NCI-H748 treated with DMSO at 0.1 percent for 48 hours (cell line): ENCODE measurements at places on chromosomes 2 and 18.

- no peak for DNase-seq
Observed at GRCh38 chr2:149857344-149857743, 269.8 kb upstream of the MMADHC start.

DNA sequence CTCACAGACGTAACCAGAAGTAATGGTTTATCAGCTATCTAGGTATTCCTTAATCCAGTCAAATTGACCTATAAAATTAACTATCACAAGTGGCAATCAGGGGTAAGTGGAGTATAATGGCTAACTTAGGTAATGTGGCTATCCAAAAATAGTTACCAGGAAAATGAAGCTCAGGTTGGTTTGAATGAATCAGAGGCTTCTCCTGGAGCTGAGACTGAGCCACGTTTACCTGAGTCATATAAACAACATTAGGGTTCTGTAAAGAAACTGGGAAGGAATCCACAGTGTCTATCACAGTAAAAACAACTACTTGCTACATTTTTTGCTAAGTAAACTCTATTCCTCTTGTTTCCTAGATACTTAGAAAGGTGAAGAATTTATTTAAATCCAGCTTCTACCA is 236.0 kb upstream of the SPHKAP start:
- no peak for DNase-seq

DNA sequence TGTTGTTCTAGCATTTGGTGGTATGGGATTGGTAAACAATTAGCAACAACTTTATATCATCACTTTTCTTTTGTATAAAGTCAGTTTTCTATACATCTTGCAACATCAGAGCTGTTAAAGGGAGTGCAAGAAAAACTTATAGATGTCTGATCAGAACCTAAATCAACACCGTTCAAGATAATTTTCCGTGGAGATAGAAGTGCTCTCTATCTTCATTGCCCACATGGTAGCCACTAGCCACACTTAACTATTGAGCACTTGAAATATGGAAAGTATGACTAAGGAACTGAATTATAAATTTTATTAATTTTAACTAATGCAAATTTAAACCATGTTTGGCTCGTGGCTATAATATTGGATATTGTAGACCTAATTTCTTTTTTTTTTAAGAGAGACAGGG is 5.2 kb downstream of the TTC27 start:
- DNase-seq: no peak

DNA sequence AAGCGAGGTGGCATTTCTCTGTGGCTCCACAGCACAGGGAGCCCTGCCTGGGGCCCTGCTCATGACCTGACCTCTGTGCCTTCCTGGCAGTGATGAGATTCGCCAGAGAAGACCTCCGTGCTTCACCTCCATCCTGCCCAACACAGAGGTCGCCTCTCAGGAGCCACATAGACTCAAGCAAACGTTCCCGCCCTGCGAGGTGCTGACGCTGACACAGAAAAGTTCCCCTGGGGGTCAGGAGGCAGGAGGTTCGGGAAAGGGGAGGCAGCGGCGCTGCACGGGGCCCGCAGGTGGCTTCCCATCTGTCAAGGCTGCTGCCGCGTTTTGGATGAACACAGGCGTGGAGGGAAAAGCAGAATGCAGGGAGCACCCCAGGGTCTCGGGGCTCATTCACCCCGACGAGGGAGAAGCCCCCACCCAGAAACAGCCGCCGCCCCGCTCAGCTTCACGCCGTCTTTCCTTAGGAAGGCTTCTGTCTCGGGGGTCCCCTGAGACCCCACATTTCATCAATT is 579.6 kb upstream of the SALL3 start:
- no peak for DNase-seq

DNA sequence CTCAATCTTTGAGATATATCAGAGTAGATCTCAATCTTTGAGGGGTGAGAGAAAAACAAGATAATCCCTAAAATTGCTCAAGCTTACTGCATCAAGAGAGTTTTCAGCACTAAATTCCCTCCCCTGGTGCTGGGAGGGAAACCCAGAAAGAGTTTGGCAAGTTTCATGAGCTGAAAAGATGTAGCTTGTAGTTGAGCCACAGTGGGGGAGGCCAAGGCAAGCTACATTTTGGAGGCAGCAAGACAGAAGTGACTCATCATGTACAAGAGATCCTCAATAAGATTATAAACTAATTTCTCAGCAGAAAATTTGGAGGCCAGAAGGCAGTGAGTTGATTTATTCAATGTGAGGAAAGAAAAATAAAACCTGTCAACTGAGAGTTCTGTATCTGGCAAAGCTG is 308.2 kb downstream of the PIEZO2 start:
- no peak for DNase-seq

GRCh38 chr2:26185954-26186770 is 13.3 kb downstream of the GAREM2 start:
- no peak for DNase-seq

GRCh38 chr2:23639406-23639982 is 254.5 kb downstream of the KLHL29 start:
- DNase-seq: no peak
